ENCODE measurements at places on chromosomes 5 and 9. TPM values are rescaled to one million over a fixed set of nuclear protein-coding genes. Genes with fewer than 3 reads are reported as not detected.
A peak's percentile ranks its signal among the peaks of the same experiment; 100 is the strongest.

DNA sequence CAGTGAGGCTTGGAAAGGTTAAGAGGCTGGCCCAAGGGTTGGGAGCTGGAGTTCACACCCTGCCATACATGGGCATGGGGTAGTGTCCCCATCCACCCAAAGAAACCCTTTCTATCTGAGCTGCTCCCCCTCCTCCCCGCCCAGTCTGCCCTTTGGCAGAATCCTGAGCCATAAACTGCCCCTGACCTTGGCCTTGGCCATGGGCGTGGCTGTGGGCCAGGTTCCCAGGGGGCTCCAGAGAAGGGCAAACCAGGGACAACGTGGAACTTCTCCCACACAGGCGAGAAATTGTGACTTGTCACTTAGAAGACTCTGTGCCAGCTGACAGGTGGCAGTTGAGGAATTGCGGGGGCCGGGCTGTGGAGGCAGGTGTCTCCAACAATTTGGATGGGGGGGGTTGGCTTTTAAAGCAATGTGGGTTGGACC lies 4.8 kb downstream of the FAM78A start:
- H3K27me3 ChIP-seq, result peaks cover 13% of the 10 kb centered on the region
- H3K36me3 ChIP-seq, result no peaks in the 10 kb centered on the region
- H3K27ac ChIP-seq, result no peak overlapping the region

GRCh38 chr9:75642522-75642921 lies 248.0 kb upstream of the PCSK5 start:
- H3K4me1 ChIP-seq, result peaks cover 15% of the 10 kb centered on the region
- no peaks in the 10 kb centered on the region for H3K27me3 ChIP-seq
- no peaks in the 10 kb centered on the region for H3K36me3 ChIP-seq

Gene PCDHGA6
- total RNA-seq, result 2.6 TPM

- no peaks in the 10 kb centered on the region for H3K27me3 ChIP-seq
- peak overlapping the region; percentile 33 for H3K4me3 ChIP-seq
- H3K4me1 ChIP-seq, result peaks cover 42% of the 10 kb centered on the region
These were observed 42.7 kb downstream of the LRRC70 start for GRCh38 chr5:62621280-62621679.

Gene PTGS1
- total RNA-seq, result 1.0 TPM

DNA sequence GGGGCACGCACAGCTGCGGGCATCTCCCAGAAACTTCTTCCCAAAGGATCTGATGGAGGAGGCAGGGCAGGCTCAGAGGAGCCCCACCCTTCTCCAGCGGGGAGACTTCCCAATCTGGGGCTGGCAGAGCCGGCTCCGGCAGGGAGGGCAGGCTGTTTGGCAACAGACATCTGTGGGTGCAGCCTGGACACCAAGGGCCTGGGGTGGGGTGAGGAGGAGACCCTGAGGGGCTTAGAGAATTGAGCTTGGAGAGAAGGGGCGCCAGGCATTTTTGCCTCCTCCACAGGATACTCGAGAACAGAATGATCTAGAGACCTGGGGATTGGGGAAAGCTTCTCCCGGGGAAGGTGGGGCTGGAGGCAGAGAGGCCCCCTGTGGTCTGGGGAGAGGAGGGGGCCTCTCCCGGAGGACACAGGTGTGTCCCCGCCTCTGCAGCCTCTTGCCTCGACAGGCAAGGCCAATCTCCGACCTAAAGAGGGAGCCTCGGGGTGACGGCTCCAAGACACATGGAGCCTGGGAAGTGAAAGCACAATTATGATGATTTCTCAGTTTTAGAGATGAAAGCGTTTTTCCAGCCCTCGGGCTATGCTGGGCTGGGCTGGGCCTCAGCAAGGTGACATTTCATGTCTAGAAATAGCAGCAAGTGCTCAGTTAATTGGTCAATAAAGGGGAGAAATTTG lies 8.4 kb downstream of the LHX3 start:
- no peak for DNase-seq
- H3K4me1 ChIP-seq, result peaks cover 22% of the 10 kb centered on the region
- peak overlapping the region; percentile 58 for H3K4me3 ChIP-seq
- H3K36me3 ChIP-seq, result no peaks in the 10 kb centered on the region

GRCh38 chr9:136312436-136312835 lies 8.5 kb upstream of the CCDC187 start:
- no peaks in the 10 kb centered on the region for H3K4me1 ChIP-seq
- no peak overlapping the region for H3K27ac ChIP-seq
- H3K27me3 ChIP-seq, result no peaks in the 10 kb centered on the region
- H3K4me3 ChIP-seq, result no peak overlapping the region

Gene ARL14EPL
- total RNA-seq, result not detected

DNA sequence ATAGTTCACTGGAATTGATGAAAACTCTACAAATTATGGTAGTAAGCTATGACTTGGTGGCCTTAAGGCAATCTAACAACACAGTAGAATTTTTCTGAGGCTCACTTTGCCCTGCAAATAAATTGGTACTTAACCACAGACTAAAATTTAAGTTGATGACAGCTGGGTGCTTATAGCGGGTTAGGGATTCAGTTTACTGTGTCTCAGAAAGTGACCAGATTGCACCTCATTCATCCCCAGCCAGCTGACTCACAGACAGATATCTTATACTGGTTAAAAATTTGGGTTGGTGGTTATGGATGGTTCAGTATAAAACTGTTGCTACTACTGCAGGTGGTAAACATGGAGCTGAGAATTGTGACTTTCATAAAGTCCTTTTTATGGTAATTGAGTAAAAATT lies 2.8 kb downstream of the CKS2 start:
- DNase-seq, result no peak
- no peaks in the 10 kb centered on the region for H3K27me3 ChIP-seq
- H3K4me1 ChIP-seq, result peaks cover 51% of the 10 kb centered on the region
- H3K4me3 ChIP-seq, result peak overlapping the region; percentile 93
- peak overlapping the region; percentile 90 for H3K27ac ChIP-seq

GRCh38 chr5:10935536-10935935 lies 174.5 kb upstream of the DAP start:
- H3K36me3 ChIP-seq, result no peaks in the 10 kb centered on the region
- DNase-seq, result no peak
- peaks cover 14% of the 10 kb centered on the region for H3K4me1 ChIP-seq
- H3K27ac ChIP-seq, result no peak overlapping the region
- peaks cover 4% of the 10 kb centered on the region for H3K27me3 ChIP-seq

Gene SPINK4
- not detected for total RNA-seq

GRCh38 chr5:111606194-111606593 lies 93.9 kb upstream of the STARD4 start:
- no peak overlapping the region for H3K4me3 ChIP-seq
- H3K27ac ChIP-seq, result no peak overlapping the region
- no peak for DNase-seq
- peaks cover 6% of the 10 kb centered on the region for H3K36me3 ChIP-seq
- peaks cover 6% of the 10 kb centered on the region for H3K4me1 ChIP-seq
- H3K27me3 ChIP-seq, result no peaks in the 10 kb centered on the region

DNA sequence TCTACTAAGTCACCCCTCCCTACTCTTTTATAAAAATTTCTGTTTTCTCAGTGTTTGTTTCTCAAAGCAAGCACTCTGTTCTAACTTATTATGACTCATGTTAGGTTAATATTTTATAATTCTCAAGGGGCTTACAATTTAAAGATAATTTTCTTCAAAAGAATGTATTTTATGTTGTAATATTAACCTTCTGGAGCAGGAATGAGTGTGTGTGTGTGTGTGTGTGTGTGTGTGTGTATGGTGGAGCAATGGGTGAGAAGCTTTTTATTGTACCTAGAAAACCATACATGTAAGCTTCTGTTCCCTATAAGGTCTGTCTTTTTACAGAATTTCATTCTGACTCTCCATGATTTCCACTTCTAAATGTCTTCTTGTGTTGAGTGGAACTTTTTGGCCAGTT lies 63.0 kb downstream of the PBX3 start:
- peaks cover 3% of the 10 kb centered on the region for H3K36me3 ChIP-seq
- no peaks in the 10 kb centered on the region for H3K27me3 ChIP-seq
- no peak overlapping the region for H3K4me3 ChIP-seq
- no peak overlapping the region for H3K27ac ChIP-seq

- DNase-seq, result no peak
- H3K27me3 ChIP-seq, result no peaks in the 10 kb centered on the region
- peaks cover 90% of the 10 kb centered on the region for H3K36me3 ChIP-seq
- no peaks in the 10 kb centered on the region for H3K4me1 ChIP-seq
- H3K27ac ChIP-seq, result no peak overlapping the region
- no peak overlapping the region for H3K4me3 ChIP-seq
These were observed 131.3 kb upstream of the CCDC180 start for GRCh38 chr9:97176206-97176605.

DNA sequence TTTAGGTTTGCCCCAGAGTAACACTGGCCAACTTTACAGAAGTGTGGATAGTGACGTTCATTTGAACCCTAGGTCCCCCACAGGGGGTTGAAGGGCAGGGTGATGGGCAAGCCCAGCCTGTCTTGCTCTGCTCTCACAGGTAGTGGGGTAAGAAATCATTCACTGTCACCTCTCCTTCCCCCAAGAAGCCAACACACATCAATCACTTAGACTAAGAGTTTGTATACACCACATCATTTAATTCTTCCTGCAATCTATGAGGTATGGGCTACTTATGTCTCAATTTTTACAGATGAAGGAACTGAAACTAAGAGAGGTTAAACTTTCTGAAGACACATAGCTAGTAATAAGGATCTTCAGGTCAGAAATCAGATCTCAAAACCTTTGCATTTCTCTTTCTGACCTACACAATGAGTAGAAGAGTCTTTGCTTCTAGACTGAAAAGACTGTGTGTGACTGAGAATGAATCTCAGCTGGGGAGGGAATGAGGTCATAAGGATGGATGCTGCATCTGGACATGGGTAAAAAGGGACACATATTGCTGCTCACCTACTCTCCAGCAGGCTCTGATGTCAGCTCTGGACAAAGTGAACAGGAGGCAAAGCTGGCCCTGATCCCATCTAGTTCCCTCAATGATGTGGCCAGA lies 81.0 kb upstream of the EQTN start:
- peaks cover 49% of the 10 kb centered on the region for H3K4me1 ChIP-seq
- peak overlapping the region; percentile 7 for H3K27ac ChIP-seq
- H3K27me3 ChIP-seq, result no peaks in the 10 kb centered on the region
- no peak overlapping the region for H3K4me3 ChIP-seq

DNA sequence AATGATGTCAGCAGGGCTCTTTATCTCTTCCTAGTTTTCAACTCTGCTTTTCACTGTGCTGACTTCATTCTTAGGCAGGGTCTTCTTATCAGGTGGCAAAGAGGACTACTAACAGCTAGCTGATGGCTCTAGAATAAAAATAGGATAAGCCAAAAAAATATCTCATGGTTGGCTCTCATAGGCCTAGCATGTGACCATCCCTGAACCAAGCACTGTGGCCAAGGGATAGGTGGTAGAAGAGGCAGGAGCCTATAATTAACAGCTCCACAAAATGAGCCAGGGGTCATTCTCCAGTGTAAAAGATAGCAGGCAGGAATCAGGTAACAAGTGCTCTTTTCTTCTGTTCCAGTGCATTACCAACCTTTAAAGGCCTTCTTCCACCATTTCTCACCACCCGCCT lies 21.1 kb downstream of the ANKDD1B start:
- no peak for DNase-seq
- H3K27ac ChIP-seq, result no peak overlapping the region
- no peaks in the 10 kb centered on the region for H3K27me3 ChIP-seq
- H3K4me3 ChIP-seq, result no peak overlapping the region
- 0 out of 2 replicates have a peak, but pooled peaks cover 2% of the 10 kb centered on the region for H3K4me1 ChIP-seq
- H3K36me3 ChIP-seq, result no peaks in the 10 kb centered on the region

Gene TMEM174
- total RNA-seq, result not detected

Gene GPX8
- 30.6 TPM for total RNA-seq

Gene PCDHGB6
- total RNA-seq, result 6.1 TPM

- H3K4me1 ChIP-seq, result peaks cover 12% of the 10 kb centered on the region
- H3K27ac ChIP-seq, result no peak overlapping the region
- no peaks in the 10 kb centered on the region for H3K36me3 ChIP-seq
- no peak overlapping the region for H3K4me3 ChIP-seq
- no peak for DNase-seq
These were observed 24.0 kb upstream of the CDKN2B start for GRCh38 chr9:22033012-22033630.

GRCh38 chr5:7186818-7187217 lies 209.1 kb upstream of the ADCY2 start:
- H3K4me1 ChIP-seq, result peaks cover 3% of the 10 kb centered on the region
- H3K4me3 ChIP-seq, result no peak overlapping the region
- DNase-seq, result no peak

DNA sequence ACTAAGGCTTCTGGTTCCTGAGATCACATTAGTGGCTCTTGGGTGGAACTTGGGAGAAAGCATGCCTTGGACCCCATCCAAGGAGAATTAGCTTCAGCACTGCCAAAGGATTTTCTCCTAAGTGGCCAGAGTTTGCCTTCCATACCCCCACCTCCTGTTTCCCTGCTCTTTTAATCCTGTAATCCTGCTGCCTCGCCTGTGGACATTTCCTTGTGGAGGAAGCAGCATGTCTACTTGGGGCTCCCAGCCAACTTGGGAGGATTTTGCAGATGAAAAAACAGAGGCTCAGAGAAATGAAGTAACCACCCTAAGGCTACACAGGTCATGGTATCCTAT lies 1.6 kb downstream of the ARSI start:
- no peak overlapping the region for H3K27ac ChIP-seq
- H3K4me3 ChIP-seq, result peak overlapping the region; percentile 64
- H3K4me1 ChIP-seq, result peaks cover 54% of the 10 kb centered on the region
- H3K27me3 ChIP-seq, result peaks cover 17% of the 10 kb centered on the region
- H3K36me3 ChIP-seq, result no peaks in the 10 kb centered on the region

Gene HAVCR2
- total RNA-seq, result 0.25 TPM

DNA sequence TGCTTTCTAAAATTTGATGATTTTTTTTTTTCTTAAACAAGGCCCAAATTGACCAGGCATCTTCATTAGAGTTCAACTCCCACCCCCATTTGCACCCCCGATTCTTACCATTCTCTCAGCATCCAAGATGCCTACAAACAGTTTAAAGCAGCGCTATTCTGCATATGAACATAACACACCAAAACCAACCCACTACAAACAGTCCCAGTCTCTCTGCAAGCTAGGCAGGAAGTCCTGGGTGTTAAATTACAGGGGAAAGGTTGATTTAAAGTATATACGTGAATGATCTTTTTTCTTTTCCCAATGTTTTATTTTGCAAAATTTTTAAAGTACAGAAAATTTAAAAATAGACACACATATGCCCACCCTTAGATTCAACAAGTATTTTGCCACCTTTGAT lies 127.0 kb downstream of the ADAMTS12 start:
- DNase-seq, result no peak
- no peaks in the 10 kb centered on the region for H3K36me3 ChIP-seq
- H3K4me1 ChIP-seq, result peaks cover 60% of the 10 kb centered on the region
- no peak overlapping the region for H3K4me3 ChIP-seq

DNA sequence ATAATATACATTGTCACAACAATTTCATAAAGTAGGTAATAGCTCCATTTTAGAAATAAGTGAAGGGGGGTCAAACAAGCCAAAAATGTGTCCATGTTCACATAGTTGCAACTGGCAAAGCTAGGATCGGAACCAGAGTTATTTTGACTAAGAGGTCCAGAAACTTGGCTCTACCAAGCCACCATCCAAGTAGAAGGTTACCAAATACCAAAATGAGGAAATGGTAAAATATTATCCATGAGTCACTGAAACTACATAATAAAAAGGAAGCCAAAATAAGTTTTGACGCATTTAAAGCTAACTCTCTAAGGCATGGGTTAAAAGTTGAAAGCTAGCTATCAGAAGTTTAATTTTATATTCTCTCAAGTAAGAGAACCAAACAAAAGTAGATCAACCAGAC lies 886.9 kb upstream of the DMAC1 start:
- H3K27me3 ChIP-seq, result no peaks in the 10 kb centered on the region
- peaks cover 29% of the 10 kb centered on the region for H3K4me1 ChIP-seq
- H3K36me3 ChIP-seq, result peaks cover 13% of the 10 kb centered on the region
- H3K4me3 ChIP-seq, result no peak overlapping the region
